Heart right ventricle (tissue), 16 donors: ENCODE measurements at places on chromosomes 6 and 20.

GRCh38 chr20:43287637-43288036 lies 97.9 kb upstream of the PTPRT start:
- DNase-seq = no peak

- DNase-seq = no peak
Measured at GRCh38 chr20:9246731-9247130, 177.8 kb downstream of the PLCB4 start.

DNA sequence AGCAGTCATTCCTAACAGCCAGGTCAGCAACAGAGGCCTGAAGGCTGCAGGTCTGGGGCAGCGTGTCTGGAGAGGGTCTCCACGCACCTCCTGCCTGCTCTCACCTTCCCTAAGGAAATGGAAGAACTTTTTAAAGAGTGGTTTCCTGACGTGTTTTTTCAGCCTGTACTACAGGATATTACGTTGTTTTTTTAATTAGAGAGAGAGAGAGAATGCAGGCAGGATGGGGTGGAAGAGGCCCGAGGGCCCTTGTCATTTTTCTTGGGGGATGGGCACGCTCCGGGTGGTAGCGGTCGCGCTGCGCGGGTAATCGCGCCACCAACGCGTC lies 2.1 kb downstream of the DLL1 start:
- no peak for DNase-seq

DNA sequence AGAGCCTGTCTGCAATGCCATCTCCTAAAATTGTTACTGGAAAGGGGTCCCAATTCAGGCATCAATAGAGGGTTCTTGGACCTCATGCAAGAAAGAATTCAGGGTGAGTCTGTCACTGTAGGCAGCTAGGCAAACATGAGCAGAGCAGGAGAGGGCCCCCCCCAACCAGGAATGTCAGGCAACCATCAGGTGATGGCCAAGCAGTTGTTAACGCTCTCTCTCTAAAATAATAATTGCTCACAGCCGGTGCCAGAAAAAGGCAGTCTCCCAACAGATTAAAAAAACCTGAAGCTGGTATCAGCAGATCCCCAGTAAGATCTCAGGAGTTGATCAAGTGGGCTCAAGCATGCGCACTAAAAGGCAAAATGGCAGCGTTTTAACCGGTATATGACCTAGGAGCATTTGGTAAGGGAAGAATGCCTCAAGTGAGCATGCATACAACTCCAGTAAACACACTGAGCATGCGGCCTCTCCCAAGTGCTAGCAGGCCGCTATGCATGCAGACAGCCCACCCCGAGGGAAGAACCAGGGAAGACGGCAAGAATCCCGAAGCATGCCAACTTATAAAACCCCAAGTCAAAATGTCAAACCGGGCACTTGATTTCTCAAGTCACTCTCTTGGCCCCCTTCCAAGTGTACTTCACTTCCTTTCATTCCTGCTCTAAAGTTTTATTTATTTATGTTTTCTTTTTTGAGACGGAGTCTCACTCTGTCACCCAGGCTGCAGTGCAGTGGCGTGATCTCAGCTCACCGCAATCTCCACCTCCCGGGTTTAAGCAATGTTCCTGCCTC lies 44.0 kb upstream of the RNGTT start:
- DNase-seq = no peak
